Effector CD4-positive, alpha-beta T cell (primary cell): ENCODE measurements at places on chromosomes 3 and 15.

- DNase-seq, result no peak
These were observed 24.1 kb downstream of the SLC28A1 start for GRCh38 chr15:84908564-84908963.

- no peak for DNase-seq
These were observed 93.4 kb upstream of the PLXNA1 start for GRCh38 chr3:126889276-126890201.

GRCh38 chr15:80991421-80991820 lies 1.8 kb upstream of the MESD start:
- DNase-seq, result no peak

GRCh38 chr3:32340039-32340438 lies 51.6 kb upstream of the CMTM7 start:
- DNase-seq, result no peak

GRCh38 chr15:48630245-48630644 lies 15.3 kb downstream of the FBN1 start:
- no peak for DNase-seq

DNA sequence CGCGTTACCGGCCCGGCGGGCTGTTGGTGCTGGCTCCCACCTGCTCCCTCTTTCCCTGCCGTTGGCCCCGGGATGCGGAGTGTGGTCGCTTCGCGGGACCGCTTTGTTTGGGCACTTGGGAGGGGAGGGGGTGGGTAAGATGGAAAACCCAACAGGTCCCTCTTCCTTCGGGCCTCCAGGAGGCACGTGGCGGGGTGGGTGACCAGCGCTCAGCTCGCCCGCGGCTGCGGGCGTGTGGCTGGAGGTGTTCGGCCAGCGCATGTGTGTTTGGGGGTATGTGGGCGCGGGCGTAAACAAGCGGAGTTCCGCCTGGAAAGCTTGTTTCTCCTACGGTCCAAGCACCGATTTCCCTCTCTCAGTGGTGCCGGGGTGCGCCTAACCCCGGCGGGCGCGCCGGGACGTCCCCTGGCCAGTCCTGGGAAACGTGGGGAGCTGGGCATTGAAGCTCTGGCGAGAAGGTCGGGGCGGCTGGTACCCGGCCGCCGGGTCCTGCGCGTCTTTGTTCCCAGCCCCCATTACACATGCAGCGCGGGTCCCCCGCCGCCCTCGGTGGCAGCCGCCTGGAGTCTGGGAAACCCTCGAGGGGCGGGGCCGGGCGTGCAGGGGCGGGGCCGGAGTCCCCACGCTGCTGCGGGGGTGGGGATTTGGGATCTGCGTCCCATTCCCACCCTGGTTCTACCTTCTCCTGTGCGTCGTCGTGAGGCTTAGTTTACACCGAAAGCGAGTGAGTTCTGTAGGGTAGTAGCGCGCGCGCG lies 1.4 kb downstream of the ACVR2B start:
- no peak for DNase-seq

- no peak for DNase-seq
These were observed 48.7 kb downstream of the BDH1 start for GRCh38 chr3:197507081-197507480.

DNA sequence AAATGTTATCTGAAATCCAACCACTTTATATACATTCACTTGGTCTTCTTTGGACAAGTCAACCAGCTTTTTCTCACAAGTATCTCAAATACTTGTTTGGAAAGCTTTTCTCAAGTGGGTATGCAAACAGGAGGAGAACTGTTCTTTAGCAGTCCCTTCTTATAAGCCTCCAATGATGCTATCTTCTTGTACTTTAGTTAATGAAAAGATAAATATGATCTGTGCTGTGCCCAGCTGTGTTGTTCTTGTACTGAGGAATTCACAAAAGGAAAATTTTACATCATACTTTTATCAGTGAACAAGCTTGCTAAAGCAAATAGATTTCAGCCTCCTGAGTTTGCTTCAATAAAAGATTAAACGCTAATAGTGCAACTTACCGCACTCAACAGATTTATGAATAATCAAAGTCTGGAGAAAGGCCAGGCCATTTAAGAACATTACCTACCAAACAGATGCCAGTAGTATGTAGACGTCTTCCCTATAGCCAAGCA lies 395.2 kb downstream of the MECOM start:
- no peak for DNase-seq

GRCh38 chr3:48276911-48277641 lies 36.2 kb downstream of the ZNF589 start:
- DNase-seq, result no peak

- DNase-seq, result no peak
These were observed 12.3 kb upstream of the P2RY14 start for GRCh38 chr3:151290673-151291072.

GRCh38 chr15:37823601-37824275 lies 110.7 kb upstream of the TMCO5A start:
- DNase-seq, result no peak

GRCh38 chr15:71715914-71716313 lies 94.4 kb upstream of the NR2E3 start:
- DNase-seq, result no peak

- DNase-seq, result no peak
These were observed 151.7 kb downstream of the MCTP2 start for GRCh38 chr15:94383041-94383440.

GRCh38 chr3:183845608-183846288 lies 20.4 kb upstream of the MAP6D1 start:
- DNase-seq, result no peak

- DNase-seq, result no peak
These were observed 87.5 kb downstream of the TBL1XR1 start for GRCh38 chr3:177109688-177110330.
